ENCODE measurements at places on chromosomes 7 and 10. TPM values are rescaled to one million over a fixed set of nuclear protein-coding genes. Genes with fewer than 3 reads are reported as not detected.

The SFRP4 gene
- polyA plus RNA-seq: 2.1 TPM

The TMEM229A gene
- polyA plus RNA-seq: 0.08 TPM

- no peak for DNase-seq
Observed at GRCh38 chr10:132489053-132489703, 48.4 kb upstream of the INPP5A start.

GRCh38 chr10:91316486-91316885 is 93.7 kb upstream of the HECTD2 start:
- no peak for DNase-seq

The UPK3BL2 gene
- polyA plus RNA-seq: 23.0 TPM

DNA sequence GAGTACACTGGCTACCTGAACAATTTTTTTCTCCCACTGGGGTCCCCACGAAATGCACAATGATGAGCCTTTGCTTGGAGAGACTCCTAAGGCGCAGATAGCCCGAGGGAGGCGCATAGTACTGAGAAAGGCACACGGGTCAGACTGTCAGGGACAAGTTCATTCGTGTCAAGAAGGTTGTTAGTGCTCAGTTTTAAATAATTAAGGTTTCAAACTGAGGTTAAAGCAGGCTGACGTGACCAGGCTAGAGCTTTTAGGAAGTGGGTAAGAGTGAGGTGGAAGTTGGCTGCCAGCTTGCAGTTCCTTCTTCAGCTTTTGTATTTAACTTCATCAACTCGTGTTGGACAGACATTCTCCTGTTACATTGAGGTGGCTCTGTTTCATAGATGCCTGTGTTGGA is 31.6 kb downstream of the RBM33 start:
- DNase-seq: no peak

DNA sequence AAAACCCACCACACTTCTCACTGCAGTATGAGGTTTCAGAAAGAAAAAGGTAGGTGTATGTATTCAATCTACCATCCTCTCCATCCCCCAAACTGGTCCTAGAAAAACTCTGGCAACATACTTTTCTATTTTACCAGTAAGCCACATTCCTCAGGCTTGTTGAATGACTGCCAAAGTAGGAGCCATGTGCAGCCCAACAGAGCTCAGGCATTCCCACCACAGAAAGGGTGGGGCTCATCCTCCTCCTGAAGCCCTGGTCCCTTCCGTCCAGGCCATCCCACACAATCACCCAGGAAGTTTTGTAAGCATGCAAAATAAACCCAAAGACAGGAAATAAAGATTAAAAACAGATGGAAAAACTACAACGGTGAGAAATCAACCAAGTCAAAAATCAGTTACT is 57.2 kb downstream of the MAD1L1 start:
- no peak for DNase-seq

The HELLS gene
- polyA plus RNA-seq: 13.5 TPM

GRCh38 chr7:22577470-22578001 is 77.5 kb upstream of the STEAP1B start:
- DNase-seq: no peak

- DNase-seq: no peak
Observed at GRCh38 chr10:118151461-118151860, 104.7 kb upstream of the RAB11FIP2 start.

The MRLN gene
- polyA plus RNA-seq: not detected
